LHCN-M2 (cell line): ENCODE measurements at places on chromosomes 4 and X. TPM values are rescaled to one million over a fixed set of nuclear protein-coding genes. Genes with fewer than 3 reads are reported as not detected.

GRCh38 chr4:173333658-173334084, 487 bp downstream of the HMGB2 start:
- DNase-seq = peak; percentile 37

DNA sequence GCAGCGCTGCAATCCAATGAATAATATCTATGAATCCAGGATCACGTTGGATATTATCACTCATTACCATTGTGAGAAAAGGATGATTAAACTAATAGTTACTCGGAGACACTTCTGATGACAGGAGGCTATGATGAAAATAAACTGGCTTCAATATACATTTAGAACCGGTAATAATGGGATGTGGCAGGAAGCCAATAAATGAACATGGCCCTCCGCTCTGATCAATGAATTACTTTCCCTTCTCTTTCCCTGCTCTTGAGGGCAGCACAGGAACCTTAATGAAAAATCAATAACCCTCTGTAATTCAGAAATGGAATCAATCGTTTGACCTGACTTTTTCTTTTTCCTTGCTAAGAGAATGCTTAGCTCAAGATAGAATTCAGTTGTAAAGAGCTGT, 103.9 kb upstream of the PAQR3 start:
- no peak for DNase-seq

DNA sequence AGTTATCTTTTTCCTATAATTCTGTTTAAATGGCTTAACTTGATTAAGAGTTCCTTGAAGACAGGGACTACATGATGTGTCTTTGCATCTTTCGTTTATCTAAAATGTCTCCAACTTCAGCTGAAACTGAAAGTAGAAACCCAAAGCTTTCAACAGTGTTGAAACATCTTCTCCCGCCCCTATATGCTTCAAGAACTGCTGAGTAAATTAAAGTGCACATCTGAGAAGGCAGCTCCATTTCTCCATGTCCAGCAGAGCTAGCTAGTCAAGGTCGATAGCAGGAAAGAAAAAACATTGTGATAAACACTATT, 185.7 kb upstream of the TBL1X start:
- peak; percentile 12 for DNase-seq

GRCh38 chr4:23097251-23097650, 404.5 kb downstream of the GBA3 start:
- DNase-seq = peak; percentile 73

- peak; percentile 32 for DNase-seq
These were observed 290.7 kb upstream of the FAM241A start for GRCh38 chr4:111854494-111855087.

GRCh38 chr4:182885738-182886077, 31.5 kb downstream of the DCTD start:
- no peak for DNase-seq

DNA sequence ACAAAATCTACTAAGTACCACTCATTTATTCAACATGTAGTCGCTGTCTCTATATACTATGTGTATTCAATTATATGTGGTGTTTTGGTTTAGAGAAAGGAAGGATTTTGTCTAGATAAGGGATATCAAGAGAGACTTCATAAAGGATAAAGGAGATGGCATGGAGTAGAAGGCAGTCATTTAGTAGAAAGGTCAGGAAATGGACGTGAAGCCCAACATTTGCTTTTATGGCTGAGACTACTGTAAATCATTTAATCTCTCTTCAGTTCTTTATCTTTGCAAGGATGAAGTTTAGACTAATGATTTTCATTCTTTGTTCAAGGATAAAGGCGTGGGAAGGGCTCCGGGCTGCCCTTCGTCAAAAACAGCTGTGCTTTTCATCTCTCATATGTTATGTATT, 25.2 kb downstream of the IL2 start:
- DNase-seq = no peak

GRCh38 chrX:34901761-34902160, 40.8 kb upstream of the FAM47B start:
- DNase-seq = peak; percentile 9

DNA sequence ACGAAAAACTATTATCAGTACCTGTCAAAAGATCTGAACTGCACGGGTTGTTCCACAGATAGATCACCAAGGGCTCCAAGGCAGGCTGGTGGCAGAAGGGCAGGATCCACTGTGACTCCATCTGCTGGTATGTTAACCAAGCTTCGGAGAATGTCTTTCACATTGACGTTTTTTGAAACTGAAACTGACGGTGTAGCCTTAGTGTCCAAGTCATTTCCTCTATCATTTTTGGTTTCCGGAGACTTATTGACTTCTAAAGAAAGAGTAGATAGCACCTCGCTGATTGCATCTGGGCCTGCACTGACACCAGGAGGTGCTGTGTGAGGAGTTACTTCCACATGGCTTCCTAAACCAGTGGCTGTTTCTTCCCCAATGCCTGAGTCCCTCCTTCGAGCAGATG, 186.9 kb downstream of the LRBA start:
- no peak for DNase-seq

DNA sequence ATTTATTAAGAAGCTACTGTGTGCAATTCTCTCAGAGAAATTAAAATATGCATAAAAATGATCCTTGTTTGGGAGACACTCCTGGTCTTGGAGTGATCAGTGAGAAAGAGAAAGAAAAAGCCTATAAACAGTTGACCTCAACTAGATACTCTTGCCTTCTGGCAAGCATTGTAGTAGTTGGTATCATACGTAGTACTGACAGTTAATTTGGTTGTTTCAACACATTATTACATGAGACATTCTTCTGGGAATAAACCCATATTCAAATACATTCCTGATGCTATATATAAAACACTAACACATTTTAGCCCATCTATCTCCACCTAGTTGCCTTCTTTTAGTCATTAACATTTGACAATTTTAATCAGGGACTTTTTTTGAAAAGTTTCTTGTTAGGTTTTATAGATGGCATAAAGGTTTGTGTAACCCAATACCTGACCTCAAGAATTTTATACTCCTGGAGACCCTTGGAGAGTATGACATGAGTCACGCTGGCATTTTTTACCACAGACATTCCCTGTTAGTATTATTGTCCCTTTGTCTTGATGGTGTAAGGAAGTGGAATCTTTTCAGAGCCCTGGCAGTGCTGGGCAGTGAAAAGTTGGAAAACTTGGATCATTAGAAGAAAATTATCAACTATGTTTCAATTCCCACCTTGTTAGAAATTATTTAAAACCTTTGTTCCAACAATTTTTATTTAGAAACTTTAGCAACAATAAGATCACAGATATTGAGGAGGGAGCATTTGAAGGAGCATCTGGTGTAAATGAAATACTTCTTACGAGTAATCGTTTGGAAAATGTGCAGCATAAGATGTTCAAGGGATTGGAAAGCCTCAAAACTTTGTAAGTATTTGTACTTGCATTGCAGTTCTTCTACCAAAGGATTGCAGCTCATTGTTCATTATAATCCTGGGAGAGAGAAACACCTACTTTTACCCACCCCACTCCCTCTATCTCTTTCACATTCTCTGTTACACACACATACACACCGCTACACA, 167.1 kb upstream of the PACRGL start:
- DNase-seq = peak; percentile 93

DNA sequence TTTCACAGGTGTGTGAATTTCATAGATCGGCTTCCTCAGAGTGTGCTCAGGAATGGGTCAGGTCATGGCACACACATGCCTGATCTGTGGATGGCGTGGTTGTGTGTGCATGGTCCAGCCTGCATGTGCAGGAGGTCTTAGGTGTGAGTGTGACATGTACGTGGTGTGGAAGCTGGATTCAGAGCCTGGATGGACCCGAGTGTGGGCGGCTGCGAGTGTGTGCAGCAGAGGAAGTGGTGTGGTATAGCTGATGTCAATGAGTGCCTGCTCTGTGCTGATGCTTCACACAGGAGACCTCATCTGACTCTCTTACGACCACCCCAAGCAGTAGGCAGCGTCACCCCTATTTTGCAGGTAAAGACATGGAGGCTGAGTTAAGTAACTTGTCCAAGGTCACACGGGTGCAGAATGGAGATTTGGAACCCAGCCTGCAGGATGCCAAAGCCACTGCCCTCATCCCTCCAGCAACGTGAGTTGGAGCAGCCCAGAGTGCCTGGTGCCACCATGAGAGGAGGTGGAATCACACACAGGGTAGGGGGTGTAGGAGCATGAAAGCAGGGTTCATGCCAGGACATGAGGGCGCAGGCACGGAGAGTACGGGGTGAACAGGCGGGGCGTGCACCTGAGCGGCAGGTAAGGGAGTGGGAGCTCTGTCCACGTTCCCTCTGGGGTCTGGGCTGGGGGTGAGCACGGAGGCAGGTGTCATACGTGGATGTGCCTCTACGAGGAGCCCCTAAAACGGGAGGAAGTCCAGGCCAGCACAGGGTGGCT, 24.2 kb upstream of the C4orf50 start:
- no peak for DNase-seq

- peak; percentile 62 for DNase-seq
These were observed 78.6 kb downstream of the CAMK2D start for GRCh38 chr4:113682730-113683537.

DNA sequence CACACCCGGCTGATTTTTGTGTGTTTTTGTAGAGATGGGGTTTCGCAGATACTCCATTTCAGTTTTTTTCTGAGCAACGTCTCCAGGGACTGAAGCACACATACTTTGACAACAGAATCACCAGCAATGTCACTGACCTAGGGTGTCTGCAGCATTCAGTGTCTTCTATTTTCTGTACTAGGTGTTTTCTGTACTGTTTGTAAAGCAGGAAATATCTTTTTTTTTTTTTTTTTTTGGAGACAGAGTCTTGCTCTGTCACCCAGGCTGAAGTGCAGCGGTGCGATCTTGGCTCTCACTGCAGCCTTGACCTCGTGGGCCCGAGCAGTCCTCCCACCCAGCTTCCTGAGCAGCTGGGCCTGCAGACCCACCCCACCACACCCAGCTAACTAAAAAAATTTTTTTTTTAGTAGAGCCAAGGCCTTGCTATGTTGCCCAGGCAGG, 8.9 kb downstream of the ADD1 start:
- no peak for DNase-seq

- peak; percentile 47 for DNase-seq
These were observed 804.2 kb downstream of the CENPC start for GRCh38 chr4:66741081-66741480.

DNA sequence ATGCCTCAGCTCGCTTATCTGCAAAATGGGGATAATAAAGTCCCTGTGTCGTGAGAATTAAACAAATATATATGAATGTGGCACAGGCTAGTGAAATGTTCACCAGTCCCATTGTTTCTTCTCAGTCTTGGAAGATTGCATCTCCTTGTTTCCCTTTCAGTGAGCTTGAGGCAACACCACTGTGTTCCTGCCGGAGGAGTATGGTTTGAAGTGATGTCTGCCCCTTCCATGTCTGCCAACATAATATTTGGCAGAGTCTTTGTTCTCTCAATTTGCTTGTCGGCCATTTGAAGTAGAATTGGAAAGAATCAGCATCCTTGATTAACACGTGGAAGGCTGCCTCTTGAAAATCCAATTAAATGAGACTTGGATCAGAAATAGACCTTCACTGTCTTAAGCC, 1088.5 kb upstream of the INTU start:
- no peak for DNase-seq

- DNase-seq = no peak
These were observed 33.2 kb downstream of the STAG2 start for GRCh38 chrX:123994730-123995129.

DNA sequence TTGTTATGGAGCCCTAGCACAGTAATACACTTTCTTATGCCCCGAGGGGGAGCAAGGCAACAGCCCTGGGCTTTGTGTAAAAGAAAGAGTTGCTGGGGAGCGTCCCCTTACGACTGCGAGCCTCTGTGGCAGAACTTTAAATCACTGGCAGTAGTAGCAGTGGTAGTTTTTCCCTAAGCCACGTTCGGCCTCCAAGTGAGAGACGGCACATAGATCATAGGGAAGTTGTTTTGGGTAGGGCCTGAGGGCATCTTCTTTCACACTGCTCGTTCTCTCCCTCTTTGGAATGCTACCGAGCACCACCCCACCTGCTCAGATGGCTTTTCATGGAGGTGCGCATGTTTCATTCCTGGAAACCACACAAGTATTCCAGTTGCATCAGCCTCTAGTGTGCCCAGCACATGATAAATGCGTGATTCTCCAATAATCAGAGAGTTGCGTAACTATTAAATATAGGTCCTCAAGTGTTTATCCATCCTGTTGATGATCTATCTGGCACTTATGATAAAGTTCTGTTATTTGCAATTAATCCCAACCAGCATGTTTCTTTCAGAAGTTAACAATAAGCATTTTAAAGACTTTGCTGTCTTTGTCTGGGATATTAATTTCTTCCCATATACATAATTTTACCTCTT, 7.0 kb upstream of the SYNPO2 start:
- no peak for DNase-seq

DNA sequence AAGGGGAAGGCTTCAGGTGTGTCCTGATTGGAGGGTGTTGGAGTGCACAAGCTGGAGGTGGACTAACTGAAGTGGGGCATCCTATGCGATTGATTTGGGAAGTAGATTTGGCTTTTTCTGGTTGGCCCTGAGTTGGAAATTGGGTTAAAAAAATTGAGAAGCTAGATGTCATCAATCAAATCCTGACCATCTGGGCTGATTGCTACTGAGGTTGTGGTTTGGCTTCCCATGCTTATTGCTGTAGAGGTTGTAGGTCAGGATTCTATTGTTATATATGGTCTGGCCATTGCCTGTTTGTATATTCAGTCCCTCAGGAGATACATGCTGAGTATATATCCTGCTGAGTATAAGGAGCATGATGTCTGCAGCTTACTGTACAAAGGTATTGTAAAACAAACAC, 7.7 kb upstream of the ZNF81 start:
- DNase-seq = no peak

DNA sequence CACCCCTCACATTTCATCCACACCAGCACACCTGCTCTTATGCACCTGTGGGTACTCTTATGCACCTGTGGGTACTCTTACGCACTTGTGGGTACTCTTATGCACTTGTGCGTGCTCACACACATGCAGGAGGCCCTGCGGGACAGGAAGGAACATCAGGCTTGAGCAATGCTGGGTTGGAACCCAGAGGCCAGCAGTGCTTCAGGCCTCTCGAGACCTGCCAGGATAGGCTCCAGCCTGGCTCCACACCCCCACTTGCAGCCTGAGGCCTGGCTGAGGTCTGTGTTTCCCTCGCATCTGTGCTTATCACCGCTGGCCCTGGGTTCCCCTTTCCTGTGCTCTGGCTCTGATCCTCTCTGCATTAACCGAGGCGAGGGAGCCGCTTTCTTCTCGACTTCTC, 34.7 kb downstream of the SORCS2 start:
- DNase-seq = no peak

DNA sequence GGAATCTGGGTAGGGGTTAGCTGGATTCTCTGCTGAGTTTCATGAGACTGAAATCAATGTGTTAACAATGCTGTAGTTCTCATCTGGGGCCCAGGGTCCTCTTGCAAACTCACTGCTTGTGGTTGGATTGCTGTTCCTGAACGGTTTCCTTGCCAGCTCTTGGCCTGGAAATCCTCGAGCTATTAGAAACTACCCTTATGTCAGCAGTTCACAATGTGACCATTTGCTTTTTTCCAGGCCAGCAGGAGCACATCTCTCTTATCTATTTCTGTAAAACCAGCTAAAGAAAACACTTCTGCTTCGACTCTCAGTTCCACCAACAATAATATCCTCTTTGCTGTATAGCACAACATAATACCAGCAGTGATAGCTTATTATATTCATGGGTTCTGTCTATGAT, 140.1 kb upstream of the TRAM1L1 start:
- DNase-seq = no peak

The CFP gene
- total RNA-seq = 0.34 TPM in 1 of 2 replicates, not detected in the other

The PAGE5 gene
- not detected in 2 replicates for total RNA-seq

The HSFX3 gene
- not detected in 2 replicates for total RNA-seq

The PLS3 gene
- total RNA-seq = 108 and 124 TPM in 2 replicates

The PLXNB3 gene
- total RNA-seq = 5.0 and 9.7 TPM in 2 replicates

The PHKA1 gene
- 19.6 and 20.6 TPM in 2 replicates for total RNA-seq

The CLGN gene
- total RNA-seq = not detected in 2 replicates

The ARAP2 gene
- not detected in 2 replicates for total RNA-seq

The DACH2 gene
- not detected in 2 replicates for total RNA-seq

The GALNTL6 gene
- 0.06 TPM in 2 replicates for total RNA-seq

The GLRA3 gene
- not detected in 2 replicates for total RNA-seq
